ENCODE measurements at places on chromosomes 2 and 18. TPM values are rescaled to one million over a fixed set of nuclear protein-coding genes. Genes with fewer than 3 reads are reported as not detected.

XDH gene
- total RNA-seq: 2.5 TPM

CYTIP gene
- total RNA-seq: 0.51 TPM

COLEC12 gene
- 61.3 TPM for total RNA-seq

LONRF2 gene
- 8.9 TPM for total RNA-seq

C1QL2 gene
- 1.8 TPM for total RNA-seq
